ENCODE measurements at places on chromosomes 2 and 18.

DNA sequence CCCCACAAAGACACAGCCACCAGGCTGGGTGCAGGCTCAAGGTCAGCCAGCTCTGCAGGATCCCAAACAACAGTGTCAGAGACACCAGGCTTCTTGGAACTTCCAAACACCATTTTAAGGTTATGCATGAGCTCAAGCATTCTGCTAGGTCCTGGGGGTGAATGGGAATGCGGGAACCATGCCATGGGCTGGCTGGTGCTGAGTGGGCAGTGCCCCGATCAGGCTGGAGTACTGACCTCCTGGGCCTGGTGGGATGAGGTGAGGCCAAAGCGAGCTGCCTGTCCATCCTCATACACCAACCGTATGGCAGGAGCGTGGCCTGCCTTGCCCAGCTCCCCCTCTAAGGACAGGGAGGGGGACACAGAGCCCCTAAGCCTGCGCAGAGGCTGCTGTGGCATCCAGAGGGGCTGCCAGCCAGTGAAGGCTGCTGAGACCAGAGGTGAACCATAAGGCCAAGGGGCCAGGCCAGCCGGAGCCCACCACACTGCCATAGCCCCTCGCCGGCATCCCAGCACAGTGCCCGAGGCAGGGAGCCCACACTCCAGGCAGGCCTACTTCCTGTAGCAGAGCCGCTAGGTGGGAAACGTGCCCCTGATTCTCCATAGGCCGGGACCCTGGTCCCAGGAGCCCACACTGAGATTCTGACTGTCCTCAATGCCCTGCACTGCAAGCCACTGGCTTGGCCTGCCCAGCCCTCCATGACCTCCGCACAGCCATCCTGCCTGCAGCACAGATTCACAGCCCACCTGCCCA, 135.0 kb downstream of the HDAC4 start:
- no peak for DNase-seq

DNA sequence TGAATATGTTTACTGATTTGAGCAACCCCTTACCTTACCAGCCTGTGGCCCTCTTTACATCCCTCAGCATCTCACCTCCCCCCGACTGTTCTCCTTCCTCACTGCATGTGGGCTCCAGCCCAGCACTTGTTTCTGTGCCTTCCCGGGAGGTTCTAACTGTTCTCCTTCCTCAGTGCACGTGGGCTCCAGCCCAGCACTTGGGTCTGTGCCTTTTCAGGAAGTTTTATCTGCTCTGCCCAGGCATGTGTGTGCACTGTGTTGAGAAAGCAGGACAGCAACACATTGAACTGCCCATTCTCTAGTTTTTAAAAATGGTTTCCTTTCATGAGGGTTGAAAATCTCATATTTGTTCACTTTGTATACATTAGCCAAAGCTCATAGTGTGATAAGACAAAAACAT, 158.4 kb downstream of the ATP9B start:
- DNase-seq = no peak

DNA sequence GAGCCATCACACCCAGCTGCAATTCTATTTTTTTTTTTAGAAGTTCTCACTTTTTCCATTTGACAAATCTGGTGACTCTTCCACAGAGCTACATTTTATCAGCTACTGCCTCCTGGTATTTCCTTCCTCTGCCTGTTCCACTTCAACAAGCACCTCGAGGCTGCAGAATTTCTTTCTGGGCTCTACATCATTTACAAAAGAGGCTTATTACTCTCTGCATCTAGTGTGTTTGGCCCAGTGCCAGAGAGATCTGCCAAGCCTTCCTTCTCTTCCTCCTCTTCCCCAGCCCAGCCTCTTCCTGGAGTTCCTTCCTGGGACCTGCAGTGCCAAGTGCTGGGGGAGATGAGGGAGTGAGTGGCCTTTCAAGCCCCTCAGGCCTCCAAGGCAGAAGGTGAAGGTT, 119.6 kb upstream of the ITGA6 start:
- DNase-seq = no peak

DNA sequence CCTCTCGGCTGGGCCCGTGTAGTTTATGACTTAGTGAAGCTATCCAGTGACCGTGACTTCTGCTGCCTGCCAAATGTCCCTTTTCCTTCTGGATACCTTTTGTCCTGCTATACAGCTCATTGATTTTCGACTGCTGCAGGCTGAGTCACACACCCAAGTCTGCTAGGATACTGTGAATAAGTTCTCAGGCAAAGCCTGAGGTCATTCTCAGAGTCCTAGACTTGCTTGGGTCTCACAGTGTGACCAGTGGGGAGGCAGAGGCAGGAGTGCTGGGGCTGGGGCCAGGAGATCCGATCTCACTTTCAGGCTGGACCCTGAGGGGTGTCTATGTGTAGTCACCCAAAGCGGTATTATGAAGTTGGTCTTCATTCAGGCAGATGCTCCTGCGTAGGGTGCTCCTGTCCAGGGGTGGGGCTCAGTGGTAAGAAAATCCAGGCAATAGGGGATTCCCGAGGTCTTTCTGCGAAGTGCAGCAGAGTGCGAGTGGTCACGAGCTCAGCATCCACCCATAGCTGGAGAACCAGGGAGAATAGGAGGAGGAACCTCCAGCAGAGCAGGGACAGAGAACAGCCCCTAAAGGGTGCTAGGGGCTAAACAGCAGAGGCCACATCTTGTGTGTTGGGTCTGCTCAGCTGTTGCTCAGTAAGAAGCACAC, 268.6 kb upstream of the NCKAP5 start:
- DNase-seq = no peak

DNA sequence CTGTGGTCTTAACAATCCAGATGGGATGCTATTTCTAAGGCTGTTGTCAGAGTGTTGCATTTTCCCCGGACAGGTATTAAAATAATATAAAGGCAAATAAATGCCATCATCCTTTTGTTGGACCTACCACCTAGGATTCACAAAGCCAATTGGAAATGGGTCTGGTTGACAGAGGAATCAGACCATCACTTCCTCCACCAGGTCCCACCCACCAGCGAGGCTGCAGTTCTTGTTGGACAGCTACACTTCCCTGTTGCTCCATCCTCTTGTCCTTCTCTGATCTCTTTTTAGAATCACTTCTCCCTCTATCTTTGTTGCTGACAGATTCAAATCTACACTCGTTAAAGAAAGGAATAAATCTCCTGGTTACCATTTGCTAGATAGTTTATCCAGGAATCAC, 1.1 kb downstream of the TMEM169 start:
- DNase-seq = no peak

DNA sequence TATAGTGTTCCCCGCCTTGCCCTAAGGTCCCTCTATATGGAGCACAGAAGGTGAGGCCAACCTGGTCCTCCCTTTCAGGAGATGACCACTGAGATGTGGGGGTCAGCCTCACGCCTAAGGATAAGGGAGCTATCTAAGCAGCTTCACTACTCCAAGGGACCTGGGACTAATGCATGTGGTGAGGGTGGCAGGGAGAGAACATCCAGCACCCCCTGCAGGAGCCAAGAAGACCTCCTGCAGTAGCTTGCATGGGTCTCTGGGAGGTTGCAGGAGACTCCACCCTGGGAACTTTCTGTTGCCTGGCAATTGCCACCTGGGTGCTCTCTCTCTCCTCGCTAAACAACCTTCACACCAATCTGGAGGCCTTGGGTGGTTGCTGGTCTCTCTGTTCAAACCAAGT, 93.0 kb upstream of the KLHL29 start:
- DNase-seq = no peak

DNA sequence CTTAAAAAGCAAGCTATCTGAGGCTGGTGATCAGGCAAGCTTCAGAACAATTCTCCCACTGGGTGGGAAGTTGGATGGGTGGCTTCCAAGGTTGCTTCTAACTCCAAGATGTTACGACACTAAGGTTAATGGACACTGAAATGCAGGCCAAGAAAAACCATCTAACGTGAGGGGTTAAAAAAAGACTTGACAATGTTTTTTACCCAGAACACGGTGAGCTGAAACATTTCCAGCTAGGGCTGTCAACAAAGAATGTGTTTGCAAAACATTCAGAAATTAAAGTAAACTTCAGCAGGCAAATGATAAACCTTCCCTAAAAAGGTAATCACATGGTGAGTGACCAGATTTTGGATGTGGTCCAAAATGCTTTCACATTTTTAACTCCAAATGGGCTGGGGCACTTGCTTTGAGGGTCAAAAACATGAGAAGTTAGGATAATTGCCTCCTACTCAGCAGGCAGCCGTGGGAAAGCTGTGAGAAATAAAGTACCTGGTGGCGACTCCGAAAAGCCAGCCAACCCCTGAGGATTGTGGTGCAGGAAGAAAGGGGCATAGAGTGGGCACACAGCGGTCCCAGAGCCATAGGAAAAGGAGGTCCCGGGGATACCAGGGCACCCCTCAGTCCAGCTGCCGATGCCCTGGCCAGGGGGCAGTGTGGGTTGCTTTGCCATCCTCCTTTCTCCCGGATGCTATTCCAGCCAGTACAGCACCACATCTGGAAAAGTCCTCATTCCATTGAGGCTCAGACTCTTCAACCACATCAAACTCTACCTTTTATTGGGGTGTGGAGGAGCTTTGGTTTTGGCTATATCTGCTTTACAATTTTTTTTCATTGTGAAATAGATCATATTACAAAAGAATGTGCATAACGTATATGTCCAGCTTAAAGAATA, 90.0 kb upstream of the ATL2 start:
- no peak for DNase-seq

GRCh38 chr2:237594514-237594871, 4.0 kb upstream of the RAB17 start:
- no peak for DNase-seq

- DNase-seq = no peak
These were observed 194.0 kb upstream of the RBMS1 start for GRCh38 chr2:160687629-160688028.

- no peak for DNase-seq
These were observed 70.8 kb downstream of the QPCT start for GRCh38 chr2:37415128-37415820.

DNA sequence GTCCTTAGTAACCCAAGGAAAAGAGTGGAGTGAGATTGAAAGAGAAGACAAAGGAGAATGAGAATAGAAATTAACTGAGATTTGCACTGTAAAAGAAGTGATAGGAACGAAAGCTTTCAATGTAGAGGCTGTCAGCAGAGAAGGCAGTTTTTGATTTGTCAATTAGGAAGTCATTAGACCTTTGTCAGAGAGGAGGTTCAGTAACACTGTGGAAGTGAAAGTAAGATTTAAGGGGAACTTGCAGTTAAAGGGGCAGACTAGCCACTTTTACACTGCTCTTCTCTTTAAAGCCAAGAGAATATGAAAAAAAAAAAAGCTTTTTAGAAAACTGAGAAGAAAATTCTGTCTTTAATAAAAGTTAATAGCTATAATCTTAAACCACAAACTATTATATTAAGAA, 11.5 kb upstream of the KYNU start:
- DNase-seq = no peak

DNA sequence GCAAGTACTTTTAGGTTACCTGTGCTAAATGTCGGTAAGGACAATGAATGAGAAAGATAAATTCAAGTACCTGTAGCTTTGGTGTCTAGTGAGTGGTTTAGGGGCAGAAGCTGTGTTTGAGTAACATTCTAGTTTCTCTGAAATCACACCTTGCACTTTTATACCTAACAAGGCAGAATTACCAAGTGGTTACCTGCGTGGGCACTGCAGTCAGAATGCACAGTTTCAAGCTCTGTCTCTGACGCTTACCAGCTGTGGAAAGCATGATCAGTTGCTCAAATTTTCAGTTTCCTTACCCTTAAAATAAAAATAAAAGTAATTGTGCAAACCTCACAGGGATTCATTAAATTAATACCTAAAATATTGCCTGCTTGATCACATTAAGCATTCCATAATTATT, 846.9 kb upstream of the VRK2 start:
- no peak for DNase-seq

GRCh38 chr2:190469771-190470170, 61.6 kb downstream of the MFSD6 start:
- no peak for DNase-seq

DNA sequence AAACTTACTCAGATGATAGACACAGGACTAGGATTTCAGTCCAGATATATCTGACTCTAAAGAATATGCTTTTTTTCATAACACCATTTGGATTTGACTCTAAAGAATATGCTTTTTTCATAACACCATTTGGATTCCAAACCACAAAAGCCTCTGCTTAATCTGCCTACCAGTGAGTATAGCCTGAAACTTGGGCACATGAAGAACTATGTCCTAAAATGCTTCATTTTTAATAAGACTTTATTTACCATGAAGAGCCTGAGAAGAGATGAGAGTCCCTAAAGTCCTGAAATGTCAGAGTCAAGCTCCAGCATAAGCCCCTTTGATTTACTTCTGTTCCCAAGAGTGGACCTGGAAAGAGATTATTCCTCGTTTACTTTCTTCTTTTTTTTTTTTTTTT, 54.5 kb upstream of the STPG4 start:
- DNase-seq = no peak

DNA sequence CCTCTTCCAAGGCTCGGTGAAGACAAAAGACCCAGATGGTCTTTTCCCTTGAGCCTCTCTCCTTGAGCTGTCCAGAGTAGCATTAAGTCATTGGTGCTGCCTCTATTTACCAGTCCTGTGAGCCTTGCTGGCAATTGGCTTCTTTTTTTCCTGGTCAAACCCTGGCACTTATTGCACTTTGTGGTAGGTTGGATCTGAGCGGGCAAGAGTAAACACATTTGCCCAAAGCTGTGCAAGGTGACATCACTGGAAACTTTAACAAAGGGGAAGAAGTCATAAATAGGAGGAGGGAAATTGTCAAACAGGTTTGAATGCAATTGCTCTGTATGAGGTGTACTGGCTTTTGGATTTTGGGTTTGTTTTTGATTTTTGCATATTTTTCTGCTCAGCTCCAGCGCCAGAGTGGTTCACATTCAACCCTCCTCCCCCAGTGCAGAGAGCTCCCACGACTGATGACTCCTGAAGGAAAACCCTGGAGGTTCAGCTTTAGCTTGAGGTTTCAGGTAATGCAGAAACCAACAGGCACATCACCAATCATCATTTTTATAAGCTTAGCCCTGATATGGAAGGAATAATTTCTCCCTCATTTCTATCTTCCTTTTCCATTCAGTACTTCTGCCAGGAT, 8.3 kb downstream of the KCNE4 start:
- no peak for DNase-seq

DNA sequence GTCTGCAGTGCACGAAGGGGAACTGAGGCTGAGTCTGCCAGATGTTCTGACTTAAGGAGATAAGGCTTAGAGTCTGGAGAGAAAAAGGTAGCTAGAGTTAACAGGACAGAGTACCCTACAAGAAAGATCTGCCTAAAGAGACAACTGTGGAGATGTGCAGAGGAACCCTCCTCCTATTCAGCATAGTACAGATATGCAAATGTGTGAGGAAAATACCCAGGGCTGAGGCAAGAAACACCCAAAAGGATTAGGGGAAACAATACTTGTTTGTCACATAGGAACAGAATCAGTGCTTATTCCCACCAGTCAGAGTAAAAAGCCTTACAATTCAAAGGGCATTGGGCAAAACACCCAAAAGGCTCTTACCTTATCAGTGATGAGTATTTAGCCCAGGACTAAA, 67.8 kb downstream of the SS18 start:
- no peak for DNase-seq
